ENCODE measurements at places on chromosomes 4 and X.

DNA sequence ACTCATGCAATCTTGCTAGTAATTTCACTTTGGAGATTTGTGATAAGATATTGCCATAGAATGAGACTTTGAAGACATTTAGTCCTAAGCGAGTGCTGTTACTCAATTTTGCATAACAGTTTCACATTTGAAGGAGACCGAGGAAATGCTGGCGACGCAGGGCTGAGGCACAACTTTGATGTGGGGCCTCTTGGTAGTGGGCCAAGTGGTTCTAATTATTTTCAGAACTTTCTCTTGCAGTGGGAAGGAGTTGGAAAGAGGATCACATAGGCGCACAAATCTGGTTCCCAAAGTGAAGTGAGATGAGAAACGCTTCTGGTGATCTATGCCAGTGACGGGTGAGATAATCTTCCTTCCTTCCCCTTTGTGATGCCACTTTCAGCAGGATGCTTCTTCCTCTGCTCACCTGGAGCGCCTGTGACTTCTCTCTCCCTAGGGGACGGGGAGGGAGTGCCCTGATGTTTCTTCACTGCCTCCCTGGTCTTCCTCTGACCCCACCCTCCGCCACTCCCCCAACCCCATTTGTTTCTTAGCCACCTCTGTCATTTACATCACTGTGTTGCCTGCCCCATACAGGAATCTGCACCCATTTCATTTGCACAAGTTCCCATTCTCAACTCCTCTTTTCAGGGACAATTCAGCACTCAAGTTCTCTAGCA lies 138.9 kb upstream of the MID1 start:
- DNase-seq = no peak

DNA sequence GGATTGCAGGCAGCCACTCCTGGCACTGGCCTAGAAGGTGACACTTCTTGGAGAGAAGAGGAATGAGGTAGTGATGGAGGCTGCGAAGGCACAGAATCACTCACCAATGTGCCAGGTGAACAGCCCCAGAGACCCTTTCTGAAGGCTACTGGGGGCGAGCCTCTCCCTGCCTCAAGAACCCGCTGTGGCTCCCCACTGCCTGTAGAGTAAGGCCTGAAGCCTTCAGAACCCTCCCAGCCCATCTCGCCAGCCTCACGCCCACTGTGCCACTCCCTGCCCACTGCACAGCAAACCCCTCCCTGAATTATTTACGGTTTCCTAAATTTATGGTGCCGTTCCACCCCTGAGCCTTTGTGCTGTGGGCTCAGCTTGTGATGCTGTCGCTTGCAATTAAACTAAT lies 24.2 kb upstream of the SORCS2 start:
- DNase-seq = no peak

DNA sequence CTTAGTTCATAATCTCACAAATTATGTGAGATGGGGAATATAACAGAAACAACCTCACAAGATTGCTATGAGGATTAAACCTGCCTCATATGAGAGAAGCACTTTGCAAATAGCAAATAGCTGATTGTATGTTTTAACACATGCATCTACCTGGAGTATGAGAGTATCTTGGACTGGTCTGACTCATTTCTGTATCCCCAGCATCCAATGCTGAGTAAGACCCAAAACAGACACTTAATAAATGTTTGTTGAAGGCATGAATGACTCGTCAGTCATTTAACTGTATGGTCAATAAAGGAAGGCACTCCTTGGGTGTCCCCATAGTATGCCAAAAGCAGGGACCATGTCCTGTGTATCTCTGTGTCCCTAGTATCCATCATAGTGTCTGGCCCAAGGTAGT lies 350.9 kb upstream of the F9 start:
- no peak for DNase-seq

DNA sequence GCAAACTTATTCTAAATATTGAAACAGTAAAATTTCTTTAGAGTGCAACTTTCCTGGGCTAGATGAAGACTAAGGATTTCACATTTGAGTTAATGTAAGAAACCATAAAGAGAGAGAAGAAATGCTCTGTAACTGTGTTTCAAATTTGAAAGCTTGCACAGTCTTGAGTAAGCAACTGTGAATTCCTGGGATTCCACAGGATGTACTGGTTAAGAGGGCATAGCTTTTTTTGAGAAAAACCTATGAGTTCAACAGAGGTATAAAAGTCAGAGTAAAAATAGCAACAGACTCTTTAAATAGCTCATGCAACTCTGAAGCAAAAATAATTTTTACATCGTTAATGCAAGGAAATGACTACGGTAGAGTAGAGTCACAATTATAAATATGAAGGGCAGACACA lies 25.5 kb downstream of the ZNF330 start:
- no peak for DNase-seq

DNA sequence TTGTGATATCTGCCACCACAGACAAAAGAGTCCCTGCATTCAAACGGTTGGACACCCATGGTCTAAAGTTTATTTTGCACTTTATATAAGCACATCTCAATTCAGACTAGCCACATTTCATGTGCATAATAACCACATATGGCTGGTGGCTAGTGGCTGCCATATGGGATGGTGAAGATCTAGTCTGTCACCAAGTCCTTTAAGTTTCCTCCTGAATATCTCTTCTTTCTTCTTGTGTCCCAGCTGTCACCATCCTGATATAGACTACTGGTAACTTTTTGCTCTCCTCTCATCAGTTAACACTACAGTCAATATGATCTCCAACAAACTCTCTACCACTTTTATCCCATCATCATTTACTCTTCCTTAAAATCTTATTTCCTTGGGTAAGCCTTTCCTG lies 9.3 kb downstream of the HSPA4L start:
- DNase-seq = no peak

DNA sequence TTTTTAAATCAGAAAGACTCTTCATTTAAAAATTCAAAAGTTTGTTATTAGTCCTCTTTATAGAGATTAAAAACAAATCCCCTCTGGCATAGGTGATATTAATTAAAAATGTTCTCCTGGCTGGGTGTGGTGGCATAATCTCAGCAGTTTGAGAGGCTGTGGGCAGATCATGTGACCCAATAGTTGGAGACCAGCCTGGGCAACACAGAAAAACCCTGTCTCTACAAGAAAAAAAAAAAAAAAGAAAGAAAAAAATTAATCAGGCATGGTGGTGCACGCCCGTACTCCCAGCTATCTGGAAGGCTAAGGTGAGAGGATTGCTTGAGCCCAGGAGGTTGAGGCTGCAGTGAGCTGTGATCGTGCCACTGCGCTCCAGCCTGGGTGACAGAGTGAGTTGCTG lies 38.9 kb downstream of the RASGEF1B start:
- no peak for DNase-seq

DNA sequence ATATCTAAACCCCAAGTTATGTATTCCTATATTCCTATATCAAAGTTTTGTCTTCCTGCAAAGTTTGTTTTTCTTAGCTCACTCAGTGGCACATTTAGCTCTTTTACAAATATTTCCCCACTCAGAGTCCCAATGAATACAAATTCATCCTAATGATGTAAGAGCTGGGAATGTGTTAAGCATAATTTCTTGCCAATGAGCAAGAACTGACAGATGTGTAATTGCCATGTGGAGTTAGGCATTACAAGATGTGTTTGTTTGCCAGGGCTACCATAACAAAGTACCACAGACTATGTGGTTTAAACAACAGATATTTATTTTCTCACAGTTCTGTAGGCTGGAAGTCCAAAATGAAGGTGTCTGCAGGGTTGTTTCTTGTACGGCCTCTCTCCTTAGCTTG lies 302.1 kb downstream of the KCTD8 start:
- no peak for DNase-seq

- no peak for DNase-seq
Observed at GRCh38 chr4:72446353-72447055, 122.5 kb downstream of the ADAMTS3 start.

DNA sequence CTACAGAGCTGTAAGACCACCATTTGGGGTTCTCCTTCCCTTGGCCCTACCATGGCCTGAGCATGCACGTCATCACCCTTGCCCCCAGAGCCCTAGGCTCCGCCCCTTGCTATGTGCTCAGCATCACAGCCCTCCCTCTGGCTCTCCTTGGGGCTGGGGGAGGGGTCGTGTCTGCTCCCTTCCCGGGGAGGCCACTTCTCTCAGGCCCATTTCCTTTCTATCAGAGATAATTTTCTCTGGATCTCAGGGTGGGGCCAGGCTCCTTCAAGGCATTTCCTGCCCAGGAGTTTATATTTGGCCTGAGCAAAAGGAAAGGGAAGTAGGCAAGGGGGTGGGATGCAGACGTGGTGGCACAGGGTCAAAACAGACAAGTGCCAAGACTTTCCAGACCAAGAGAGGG lies 55.9 kb downstream of the STARD8 start:
- DNase-seq = no peak

GRCh38 chr4:110107866-110108265 lies 90.5 kb downstream of the ELOVL6 start:
- DNase-seq = no peak
